ENCODE measurements at places on chromosomes 3 and 15.
A peak's percentile ranks its signal among the peaks of the same experiment; 100 is the strongest.

DNA sequence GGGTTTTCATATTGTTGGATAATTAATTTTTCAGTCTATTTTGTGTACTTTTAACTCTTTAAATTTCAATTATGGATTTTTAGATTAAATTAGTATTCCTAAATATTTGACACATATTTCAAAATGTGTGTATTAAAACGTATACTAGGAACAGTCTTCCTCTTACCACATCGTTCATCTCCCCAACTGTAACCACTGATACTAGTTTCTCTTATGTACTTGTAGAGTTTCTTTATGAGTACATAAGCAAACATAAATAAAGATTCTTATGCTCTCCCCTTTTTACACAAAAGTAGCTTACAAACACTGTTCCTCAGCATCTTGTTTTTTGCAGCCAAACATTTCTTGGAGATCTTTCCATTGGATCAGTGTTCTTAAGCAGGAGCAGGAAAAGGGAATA is 45.9 kb downstream of the CMSS1 start:
- DNase-seq, result no peak

DNA sequence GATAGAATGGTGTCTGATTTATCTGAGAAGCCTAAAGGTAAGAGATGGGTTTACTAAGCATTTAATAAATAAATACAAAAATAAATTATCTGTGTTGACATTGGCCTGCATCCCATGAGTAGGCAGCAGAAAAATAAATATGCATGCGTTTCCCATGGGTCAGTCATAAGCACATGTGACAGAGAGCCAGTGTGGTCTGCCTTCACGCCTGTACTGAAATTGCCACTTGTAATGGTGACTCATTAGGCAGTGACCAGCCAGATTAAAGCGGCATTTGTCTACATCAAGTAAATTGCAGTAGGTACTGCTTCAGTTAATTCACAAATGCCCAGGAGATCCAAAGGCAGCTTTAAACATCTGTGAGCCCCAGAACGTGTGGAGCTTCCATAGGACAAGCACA is 399.6 kb downstream of the NAALADL2 start:
- DNase-seq, result no peak

DNA sequence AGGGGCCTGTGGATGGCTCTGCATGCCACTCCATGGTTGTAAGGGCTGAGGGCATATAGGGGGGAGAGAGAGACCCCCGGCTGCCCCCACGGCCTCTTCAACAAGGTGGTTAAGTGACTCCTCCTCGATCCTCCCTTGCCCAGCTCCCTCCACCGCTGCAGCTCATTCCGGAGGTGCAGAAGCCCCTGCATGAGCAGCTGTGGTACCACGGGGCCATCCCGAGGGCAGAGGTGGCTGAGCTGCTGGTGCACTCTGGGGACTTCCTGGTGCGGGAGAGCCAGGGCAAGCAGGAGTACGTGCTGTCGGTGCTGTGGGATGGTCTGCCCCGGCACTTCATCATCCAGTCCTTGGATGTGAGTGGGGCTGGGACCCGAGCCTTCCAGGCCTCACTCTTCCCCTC is 6.5 kb downstream of the FES start:
- no peak for DNase-seq

GRCh38 chr3:58625196-58625824 is 41.3 kb downstream of the FAM3D start:
- no peak for DNase-seq

DNA sequence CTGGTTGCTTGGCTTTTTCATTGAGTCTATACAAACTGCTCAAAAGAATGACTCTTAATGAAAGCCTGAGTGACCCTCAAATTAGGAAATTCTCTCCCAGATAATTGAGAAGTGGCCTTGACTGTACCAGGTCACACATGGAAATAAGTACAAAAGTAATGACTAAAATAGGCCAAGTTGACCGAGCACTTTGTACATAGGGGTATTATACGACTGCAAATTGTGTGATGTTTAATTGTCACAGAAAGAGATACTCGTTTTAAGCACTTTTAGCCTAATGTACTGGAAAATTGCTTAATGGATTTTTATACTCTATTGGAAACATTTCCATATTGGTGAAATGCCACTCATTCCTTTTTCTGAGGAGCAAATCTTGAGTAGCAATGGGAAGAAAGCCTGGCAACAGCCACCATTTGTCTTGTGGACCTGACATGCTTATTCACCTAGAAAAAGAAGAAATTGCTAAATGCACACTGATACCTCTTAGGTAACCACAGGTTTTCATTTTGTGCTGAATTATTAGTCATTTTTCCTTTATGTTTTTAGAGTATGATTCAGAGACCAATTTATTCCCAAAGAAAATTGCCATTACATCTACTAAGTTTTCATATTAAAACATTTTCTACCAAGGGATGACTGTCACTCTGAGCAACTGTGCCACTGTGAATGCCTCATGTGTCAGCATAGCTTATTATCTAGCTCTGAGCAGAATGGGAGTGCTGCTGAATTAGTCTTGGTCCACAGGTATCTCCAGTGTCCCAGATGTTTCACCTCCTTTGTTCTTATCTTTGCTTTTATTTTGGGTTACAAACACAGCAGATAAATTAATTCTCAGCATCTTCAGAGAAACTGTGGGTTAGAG is 8.9 kb upstream of the PXK start:
- no peak for DNase-seq

- DNase-seq, result peak; percentile 89
These were observed 171.0 kb upstream of the UMPS start for GRCh38 chr3:124558991-124559845.

DNA sequence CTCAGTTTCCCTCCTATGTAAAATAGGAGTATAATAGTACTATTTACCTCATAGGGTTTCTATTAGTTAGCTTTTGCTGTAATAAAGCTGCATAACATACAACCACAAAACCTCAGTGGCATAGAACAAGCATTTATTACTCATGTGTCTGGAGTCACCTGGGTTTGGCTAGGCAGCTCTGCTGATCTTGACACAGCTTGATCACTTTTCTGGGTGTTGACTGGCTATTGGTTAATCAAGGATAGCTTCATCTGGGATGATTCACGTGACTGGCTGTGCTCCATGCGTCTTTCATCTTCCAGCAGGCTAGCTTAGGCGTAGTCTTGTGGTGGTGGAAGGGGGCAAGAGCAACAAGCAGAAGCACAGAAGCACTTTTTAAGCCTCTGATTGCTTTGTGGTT is 112.6 kb downstream of the SQOR start:
- DNase-seq, result no peak

DNA sequence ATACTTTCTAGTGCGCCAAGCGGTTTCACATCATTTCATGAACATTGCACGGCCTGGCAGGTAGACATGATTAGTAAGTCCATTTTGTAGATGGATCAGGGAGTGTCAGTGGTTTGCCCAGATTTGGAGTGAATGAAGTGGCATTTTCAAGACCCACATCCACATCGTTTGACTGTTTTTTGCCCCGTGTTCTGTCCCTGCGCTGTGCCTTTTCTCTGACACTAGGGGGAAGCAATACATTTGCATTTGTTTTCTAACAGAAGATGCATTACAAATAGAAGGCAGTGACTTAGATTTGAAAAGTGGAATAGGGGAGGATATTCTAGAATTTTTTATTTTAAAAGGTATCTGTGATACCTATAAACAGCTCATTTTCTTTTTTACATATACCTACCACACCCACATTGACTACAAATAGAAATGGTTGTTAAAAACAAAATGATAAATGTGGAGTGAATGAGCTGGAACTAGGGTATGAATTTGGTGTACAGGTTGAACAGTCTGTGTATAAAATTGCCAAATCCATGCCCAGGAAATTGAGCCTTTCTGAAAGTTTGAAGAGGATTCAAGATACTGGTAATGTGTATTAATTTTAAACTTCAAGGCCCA is 98.0 kb downstream of the USP13 start:
- DNase-seq, result no peak

- DNase-seq, result no peak
These were observed 37.9 kb downstream of the GATM start for GRCh38 chr15:45340429-45340828.

DNA sequence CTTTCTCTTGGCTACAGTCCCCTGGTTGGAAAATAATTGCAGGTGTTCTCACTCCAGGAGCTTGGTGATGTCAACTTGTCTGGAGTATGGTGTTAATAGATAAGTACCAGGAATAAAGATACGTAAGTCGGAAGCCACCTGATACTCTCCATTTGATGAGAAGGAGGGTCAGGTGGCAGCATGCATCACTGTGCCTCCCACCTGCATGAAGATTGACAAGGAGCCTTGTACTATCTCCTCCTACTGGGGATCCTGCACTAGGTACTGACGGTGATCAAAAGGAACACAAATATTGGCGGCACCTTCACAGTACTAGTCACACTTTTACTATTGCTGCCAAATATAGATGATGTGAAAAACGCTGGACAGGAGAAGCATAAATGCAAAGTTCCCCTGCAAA is 32.6 kb upstream of the GABRB3 start:
- DNase-seq, result no peak

- no peak for DNase-seq
These were observed 13.8 kb downstream of the CLDN18 start for GRCh38 chr3:138023754-138024153.

DNA sequence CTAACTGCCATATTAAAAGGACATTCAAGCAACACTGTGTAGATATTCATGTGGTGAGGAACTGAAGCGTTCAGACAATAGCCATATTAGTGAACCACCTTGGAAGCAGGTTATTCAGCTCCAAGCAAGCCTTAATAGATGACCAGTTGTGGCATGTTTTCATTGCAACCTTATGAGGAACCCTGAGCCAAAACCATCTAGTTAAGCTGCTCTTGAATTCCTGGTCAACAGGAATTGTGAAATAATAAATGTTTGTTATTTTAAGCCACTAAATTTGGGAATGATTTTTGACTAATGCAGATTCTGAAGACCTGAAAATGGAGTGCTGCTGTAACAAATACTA is 73.0 kb downstream of the SPRED1 start:
- no peak for DNase-seq

DNA sequence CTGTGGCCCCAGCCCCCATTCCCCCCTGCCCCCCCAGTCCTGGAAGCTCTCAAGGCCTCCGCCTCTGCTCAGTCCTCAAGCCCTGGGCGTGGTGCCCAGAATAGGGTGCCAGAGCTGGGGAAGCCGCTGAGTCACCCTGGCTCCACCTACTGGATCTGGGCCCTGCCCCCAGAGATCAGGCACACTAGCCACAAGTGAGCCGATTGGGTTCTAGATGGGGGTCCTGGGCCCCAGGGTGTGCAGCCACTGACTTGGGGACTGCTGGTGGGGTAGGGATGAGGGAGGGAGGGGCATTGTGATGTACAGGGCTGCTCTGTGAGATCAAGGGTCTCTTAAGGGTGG is 5.7 kb downstream of the EIF4G1 start:
- DNase-seq, result peak; percentile 97

DNA sequence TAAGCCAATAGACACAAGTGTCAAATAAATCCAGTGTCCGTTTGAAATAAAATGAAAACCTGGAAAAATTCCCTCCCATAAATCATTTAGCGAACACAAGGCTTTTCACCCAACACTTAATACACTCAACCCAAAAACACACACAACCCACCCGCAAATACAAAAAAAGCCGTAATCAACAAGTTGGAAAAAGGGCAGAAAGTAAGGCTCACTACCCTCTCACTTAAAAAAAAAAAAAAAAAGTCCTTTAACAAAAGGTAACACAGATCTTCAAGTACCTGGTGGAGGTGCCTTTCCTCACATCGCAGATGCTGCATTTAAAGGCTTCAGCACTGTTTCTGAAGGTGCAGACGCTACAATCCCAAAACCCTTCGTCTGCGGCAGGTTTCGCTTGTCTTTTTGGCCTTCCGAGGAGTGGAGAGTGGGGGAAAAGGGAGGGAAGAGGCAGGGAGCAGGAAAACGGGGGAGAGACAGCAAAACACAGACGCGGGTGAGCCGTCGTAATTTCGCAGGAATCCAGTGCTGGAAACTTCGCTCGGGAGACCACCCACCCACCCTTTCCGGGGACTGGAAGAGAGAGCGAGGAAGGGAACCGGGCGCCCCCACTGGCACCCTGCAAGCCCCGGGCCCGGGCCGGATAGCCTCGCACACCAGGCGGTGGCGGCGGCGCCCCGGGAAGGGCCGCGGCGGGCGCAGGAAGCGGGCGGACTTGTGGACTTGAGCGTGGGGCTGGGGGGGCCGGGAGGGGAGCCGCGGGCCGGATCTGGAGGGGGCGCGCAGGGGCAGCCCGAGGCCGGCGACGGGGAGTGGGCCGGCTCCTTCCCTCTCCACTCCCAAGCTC is 401.8 kb downstream of the SHQ1 start:
- DNase-seq, result peak; percentile 59

GRCh38 chr15:33242669-33243191 is 48.2 kb upstream of the FMN1 start:
- no peak for DNase-seq

GRCh38 chr15:37095770-37096557 is 4.4 kb downstream of the MEIS2 start:
- no peak for DNase-seq

DNA sequence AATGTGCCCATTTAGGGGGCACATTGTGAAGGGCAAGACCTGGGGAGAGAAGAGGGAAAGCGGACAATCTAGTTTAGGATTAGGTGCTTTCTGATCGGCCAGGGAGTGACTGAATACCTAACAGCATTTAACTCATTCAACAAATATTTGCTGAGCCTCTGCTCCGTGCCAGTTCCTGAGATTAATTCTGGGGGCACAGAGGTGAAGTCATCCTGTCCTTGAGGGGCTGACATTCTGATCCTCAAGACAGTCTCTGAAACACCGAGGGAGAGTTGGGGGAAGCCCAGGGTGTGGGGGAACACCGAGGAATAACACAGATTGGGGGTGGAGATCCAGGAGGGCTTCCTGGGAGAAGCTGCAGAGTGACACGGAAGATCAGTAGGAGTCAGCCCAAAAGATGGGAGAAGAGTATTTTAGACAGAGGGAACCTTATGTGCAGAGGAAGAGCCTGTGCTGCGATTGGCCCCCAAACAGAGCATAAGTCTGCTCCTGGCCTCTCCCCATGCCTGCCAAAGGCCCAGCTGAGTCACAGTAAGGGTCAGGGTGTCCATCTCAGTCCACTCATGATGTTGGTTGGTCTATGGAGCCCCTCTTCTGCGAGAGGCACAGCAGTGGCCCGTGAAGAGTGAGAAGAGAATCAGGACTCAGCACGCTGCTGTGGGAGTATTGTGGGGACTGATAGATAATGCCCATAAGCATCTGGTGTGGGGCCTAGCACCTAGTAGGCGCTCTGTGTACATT is 60.2 kb downstream of the AMOTL2 start:
- no peak for DNase-seq
